ENCODE measurements at places on chromosomes 7 and 10.
A peak's percentile ranks its signal among the peaks of the same experiment; 100 is the strongest.

DNA sequence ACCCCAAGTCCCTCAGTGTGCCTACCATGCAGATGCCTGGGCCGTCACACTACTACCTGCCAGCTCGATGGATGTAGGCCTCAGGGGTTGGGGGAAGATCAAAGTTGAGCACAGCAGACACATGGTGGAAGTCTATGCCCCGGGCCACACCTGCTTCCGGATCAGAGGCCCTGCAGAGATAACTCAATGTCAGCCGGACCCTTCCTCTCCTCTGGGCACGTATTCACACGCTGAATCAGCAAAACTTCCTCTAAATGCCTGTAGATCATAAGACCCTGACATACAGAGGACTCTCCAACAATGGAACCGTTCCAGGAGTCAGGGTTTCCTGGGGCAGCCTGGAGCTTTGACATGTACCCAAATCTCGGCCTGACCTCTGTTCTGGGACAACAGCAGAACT is 3.7 kb downstream of the DDX56 start:
- DNase-seq: no peak

DNA sequence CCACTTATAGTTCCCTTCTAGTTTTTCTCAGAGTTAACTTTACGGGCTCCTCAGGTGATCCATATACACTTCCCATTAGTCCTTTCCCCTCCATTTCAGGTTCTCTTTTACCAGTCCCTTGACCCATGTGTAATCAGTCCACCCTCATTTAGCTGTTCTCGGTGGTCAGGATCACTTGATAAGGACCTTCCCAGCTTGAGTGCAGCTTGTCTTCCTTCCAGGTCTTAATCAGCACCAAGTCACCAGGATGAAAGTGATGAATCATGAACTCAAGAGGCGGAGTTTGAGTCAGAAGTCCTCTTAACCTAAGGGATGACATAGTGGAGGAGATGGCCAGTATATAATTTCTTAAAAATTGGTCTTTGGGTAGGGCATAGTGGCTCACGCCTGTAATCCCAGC is 63.1 kb upstream of the CNTNAP2 start:
- DNase-seq: no peak

DNA sequence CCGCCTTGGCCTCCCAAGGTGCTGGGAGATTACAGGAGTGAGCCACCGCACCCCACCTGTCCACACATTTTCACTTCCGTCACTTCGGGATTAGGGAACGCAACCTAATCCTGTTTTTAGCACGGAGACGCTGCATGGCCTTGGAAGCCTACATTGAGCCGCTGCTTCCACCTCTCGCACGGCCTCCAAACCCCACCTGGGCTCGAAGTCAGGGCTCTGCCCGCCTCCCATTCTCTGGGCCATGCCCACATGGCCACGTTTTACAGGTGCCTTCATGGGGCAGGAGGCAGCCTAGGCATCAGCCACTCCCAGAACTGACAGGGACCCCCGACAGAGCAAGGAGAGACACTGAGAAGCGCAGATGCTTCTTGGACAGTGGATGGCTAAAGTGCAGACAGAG is 100.6 kb downstream of the OAT start:
- no peak for DNase-seq

DNA sequence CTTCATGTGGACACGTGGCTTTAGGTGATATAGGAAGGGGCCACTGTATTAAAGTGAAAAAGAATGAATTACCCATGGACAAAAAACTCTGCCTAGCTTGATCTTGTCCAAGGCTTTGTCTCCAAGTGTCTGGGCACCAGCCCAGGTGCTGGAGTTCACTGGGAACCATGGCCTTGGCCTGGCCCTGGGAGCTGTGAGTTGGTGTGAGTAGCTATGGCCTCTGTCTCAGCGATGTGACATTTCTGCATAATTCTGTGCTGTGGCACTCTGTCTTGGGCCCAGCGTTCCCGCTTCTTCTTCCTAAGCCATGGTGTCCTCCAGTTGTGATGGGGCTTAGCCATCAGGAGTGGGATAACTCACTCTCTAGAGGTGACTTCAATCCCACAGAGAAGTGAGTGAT is 119.0 kb upstream of the PPP2R2D start:
- no peak for DNase-seq

DNA sequence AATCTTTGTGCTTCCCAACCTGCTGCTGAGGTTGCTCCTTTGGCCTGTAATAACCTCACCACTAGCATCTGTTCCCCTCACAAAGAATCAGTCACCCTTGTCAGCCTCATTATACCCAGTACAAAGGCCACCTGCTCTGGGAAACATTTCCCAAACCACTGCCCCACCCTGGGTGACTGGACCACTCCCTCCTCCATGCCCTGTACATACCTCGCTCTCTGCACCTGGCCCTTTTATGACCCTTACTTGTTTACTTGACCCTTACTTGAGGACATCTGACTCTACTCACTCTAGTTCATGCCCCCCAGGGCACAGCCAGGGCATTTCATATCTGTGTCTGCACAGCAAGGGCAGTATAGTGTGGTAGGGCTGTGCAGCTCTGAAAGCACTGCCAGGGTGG is 21.4 kb upstream of the AOC1 start:
- DNase-seq: no peak

- no peak for DNase-seq
These were observed 9.4 kb downstream of the BLNK start for GRCh38 chr10:96261930-96262329.

DNA sequence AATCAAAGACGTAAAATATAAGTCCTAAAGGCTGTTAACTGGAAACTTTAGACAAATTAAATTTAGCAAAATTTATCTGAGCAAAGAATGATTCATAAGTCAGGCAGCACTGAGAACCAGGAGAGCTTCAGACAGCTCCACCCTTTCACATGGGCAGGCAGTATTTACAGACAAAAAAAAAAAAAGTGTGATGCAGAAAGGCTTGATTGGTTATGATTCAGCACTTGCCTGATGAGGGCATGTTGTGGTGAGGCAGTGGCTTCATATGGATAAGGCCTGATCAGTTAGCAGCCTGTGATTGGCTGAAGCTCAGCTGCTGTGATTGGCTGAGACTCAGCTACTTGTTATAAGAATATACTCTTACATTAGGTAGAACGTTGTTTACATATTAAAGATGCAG is 495.4 kb upstream of the POM121L12 start:
- DNase-seq: no peak

GRCh38 chr10:63206997-63207811 is 74.1 kb downstream of the NRBF2 start:
- DNase-seq: no peak

DNA sequence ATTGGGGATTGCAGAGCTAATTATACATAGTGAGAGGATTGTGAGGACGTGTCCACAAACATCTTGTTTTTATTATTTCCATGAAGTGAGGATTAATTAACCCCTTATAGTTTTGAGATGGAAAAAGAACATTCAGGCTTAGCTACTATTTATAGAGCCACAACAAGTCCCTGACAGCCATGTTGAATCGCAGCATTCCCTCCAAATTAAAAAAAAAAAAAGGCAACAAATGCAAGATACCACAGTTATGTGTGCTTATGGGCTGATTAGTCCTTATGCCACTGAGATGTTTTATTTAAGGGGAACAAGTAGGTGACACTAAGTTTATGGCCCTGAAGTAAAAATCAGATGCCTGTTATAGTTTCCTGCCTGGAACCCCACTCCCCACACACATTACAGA is 350.3 kb downstream of the GPAM start:
- DNase-seq: no peak

- no peak for DNase-seq
These were observed 45.2 kb downstream of the SRRM3 start for GRCh38 chr7:76246804-76247389.

DNA sequence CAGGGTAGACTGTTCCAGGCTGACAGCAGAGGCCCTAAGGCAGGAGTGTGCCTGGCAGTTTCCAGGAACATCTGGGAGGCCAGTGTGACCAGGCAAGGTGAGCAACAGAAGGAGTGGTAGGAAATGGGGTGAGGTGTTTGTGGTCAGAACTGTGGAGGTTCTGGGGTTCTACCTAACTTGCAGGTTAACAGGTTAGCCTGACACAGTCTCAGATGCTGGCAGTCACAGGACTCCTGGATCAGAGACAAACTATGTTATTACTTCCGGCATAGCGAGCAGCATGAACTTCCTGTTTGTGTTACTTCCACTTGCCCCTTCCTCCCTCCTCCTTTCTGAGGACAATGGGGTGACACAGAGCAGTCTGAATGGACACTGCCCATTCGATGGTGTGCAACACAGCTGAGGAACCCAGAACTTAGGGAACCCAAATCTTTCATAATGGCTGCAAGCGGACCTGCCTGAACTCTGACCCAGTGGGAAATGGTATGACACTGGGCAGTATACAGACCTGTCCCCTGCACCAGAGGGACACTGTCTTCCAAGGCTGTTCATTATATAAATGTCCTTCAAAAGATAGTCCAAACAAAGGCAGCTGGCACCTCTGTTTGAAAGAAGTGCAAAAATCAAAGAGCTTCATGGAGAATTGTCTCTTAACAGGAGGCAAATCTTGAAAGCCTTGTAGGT is 3.9 kb upstream of the SAR1A start:
- DNase-seq: no peak

DNA sequence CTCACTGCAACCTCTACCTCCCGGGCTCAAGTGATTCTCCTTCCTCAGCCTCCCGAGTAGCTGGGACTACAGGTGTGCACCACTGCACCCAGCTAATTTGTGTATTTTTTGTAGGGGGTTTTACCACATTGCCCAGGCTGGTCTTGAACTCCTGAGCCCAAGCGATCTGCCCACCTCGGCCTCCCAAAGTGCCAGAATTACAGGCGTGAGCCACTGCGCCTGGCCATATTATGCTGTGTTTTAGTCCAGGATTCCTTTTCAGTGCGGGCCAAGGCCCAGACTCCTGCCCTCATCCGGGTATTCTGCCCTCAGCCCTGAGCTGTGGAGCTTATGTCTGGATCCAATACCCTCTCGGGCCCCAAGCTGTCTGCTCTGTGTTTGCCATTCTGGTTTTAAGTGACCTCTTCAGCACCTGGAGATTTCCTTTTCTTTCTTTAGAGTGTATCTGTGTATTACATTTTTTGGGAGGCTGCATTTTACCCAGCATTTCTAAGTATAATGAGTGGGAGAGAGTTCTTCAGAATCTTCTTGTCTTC is 114.9 kb downstream of the BUB3 start:
- DNase-seq: no peak

DNA sequence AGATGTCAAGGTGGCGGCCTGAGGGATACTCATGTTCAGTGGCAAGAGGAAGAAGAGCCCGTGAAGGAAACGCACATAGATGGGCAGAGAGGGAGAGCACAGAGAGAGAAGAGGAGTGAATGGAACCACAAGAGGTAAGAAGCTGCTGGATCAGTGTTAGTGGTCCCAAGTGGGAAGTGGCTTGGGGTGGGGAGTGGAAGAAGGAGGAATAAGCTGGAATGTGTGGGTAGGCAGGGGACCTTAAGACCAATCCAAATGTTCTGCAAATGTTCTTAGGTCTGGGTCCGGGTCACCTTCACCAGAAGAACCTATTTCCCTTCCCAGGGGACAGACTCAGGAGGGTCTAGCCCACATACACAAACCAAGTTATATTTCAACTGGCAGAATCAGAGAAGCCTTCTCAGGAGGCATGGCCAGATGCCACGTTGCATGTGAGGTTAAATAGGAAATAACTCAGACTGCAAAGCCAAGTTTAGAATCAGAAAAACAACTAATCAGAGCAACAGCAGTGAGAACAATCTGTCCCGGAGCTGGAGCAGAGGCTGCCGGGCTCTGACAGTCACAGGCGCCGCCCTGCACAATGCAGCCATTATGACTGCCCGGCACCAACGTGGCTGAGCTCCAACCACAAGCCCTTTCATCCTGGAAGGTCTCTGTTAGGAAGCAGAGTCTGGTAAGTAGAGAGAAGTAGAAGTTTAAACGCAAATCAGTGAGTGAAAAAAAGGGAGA is 78.6 kb upstream of the ARMC3 start:
- no peak for DNase-seq

DNA sequence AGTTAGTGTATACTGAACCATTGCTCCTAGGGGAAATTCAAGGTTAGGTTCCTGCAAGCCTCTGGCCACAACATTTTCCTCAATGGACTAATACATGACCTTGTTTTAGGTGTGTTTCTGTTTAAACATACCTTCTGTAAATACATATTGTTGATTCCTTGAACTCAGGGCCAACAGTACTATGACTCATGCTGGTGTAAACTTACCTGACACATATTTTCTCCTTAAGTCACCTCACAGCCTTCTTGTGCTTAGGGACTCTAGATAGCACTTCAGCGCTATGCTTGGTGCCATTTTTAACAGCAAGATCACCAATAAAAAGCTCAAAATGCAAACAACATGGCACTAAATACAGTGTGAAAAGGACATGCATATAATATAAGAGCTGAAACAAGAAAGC is 176.4 kb downstream of the TAX1BP1 start:
- no peak for DNase-seq

- DNase-seq: no peak
These were observed 187.6 kb downstream of the CFTR start for GRCh38 chr7:117667456-117667855.

GRCh38 chr7:18993933-18994668 is 123.3 kb downstream of the TWIST1 start:
- DNase-seq: no peak

DNA sequence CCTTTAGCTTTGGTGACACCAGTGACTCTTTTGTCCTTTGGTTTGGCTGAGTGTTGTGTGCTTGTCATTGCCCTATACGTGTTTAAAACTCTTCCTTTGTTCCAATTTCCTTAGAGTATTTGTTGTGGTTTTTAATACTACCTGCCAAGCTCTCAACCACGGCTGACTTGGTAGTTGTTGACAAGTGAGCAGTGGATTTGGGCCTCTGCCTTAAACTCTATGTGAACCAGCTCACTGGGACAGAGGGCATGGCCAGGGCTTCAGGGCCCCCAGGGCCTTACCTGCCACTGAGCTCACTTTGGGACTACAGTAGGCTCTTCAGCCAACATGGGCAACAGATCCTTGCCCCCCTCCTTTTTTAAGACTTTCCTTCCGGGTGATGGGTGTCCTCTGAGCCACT is 9.6 kb upstream of the DMBT1 start:
- no peak for DNase-seq

DNA sequence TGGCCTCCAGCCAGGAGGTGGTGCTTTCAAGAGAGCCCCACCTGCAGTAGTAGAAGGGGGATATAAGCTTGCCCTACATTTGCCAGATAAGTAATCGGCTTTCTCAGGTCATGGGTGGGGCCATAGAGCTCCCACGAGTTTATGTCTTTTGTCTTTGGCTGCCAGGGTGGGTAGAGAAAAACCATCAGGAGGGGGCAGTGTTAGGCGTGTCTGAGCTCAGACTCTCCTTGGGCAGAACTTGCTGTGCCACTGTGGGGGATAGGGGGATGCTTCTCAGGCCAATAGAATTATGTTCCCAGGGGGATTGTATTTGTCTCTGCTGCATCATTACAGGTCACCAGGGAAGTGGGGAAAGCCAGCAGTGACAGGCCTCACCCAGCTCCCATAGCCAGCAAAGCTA is 12.3 kb upstream of the MRPS33 start:
- peak; percentile 54 for DNase-seq

GRCh38 chr7:131011432-131011742 is 277.4 kb upstream of the KLF14 start:
- DNase-seq: peak; percentile 27

All from GM23338 (cell line).